ENCODE measurements at places on chromosomes 1 and 21.

- no peak for DNase-seq
Observed at GRCh38 chr1:15431571-15431948, 6.7 kb upstream of the CTRC start.

- DNase-seq, result no peak
Observed at GRCh38 chr1:175808999-175809398, 65.6 kb upstream of the TNR start.

DNA sequence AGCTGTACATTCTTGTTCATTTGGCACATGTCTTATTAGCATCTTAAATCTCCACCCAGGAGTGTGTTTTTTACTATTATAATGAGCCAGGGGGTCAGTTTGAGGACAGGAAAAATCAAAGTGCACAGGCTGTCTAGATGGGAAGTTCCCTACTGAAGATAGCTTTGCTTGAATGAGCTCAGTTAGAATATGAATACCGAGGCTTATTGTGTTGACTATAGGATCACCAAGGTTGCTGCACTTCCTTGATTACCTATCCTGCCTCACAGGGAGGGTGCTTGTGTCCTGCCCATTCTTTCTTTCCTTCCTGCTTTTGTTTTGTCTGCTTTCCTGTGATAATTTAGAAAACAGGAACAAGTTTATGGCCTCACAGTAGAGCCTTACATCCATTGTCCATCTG, 16.3 kb downstream of the PHGDH start:
- no peak for DNase-seq

DNA sequence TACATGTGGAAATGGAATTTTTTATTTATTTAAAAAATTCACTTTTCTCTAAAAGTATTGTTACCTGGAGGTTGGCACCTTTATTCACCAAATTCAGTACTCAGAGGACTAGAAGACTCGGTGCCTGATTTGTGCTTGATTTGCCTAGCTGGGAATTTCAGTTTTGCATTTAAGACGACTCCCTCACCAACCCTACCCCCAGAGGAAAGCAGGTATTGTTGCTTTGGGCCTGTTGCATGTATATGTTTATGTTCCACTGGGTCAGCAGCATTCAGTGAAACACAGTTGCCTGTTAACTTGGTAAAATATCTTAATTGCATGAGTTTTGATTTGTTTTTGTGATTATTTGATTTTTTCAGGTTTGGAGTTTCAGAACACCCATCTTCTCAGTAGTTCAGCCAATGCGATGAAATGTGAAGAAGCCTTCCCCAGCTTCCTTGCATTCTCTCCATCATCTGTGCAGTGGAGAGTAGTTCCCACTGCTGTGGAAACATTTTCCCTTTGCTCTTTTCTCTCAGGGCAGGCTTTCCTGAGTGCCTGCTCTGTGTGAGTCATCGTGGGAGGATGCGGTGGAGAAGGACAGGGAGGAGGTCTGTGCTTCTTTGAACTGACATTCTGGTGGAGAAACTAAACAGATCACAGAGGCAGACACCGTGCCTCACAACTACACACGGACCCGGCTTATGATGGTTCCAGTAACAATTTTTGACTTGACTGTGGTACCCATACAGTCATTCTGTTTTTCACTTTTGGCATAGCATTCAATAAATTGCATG, 6.4 kb downstream of the ADARB1 start:
- DNase-seq, result no peak

DNA sequence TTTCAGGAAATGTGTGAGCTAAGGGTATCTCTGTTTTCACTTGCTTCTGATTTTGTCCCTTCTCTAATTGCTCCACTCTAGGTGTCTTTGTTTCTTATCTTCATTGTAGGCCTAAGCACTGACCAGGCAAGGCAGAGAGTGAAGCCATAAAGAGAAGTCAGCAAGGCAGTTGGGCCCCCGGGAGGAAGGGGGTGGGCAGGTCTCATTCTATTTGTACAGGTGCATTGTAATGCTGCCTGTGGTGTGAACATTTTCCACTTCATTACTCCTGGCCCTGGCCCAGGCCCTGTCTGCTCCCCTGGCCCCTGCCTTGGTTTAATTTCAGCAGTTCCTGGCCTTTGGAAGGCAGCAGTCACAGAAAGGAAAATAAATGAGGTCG, 86.4 kb upstream of the JUN start:
- DNase-seq, result no peak

DNA sequence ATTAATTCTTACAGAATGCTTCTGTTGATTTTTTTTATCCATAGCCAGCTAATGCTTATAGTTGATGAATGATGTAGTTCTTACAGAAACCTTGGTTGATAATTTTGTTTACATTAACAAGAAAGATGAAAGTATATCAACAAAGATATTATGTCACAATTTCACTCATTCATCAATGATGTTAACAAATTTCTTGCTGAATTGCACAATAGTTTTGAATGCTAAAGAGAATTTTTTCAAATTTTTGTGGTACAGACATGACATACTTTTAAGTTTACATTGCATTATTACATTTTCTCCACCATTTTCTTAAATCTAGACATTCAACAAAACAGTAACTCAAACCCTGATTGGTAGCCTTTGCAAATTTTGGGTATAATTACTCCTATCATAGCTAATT, 236.3 kb downstream of the FOXD2 start:
- no peak for DNase-seq

- peak; percentile 74 for DNase-seq
Observed at GRCh38 chr1:31715087-31715872, 11.5 kb upstream of the COL16A1 start.

GRCh38 chr1:20662110-20662475, 924 bp upstream of the DDOST start:
- DNase-seq, result no peak

- no peak for DNase-seq
Observed at GRCh38 chr1:53311702-53312305, 16.1 kb downstream of the LRP8 start.

DNA sequence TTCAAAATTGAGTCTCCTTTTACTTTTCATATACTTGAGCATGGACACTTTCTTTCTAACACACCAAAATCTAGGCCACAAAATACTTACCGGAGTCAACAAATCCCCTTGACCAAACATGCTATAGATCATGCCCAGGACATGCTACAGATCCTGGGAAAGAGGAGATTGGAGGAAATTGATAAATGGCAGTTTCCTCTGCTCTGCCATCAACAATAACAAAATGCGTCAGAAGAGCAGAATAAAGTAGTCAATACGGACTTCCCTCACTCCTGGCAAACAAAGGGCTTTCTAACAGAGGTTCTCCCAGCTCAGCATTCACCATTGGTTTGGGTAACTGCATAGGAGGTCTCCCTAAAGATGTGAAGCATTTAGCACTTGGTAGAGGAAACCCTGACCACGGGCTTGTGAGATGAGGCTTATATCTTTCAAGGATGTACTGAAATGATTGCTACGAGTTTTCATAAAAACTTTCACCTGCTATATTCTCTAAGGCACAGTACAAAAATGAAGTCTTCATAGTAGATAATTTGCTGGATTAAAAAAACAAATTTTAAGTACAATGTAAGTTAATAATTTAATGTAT, 283.8 kb upstream of the RUNX1 start:
- no peak for DNase-seq

- DNase-seq, result no peak
Observed at GRCh38 chr21:33369586-33369985, 33.6 kb upstream of the IFNGR2 start.

DNA sequence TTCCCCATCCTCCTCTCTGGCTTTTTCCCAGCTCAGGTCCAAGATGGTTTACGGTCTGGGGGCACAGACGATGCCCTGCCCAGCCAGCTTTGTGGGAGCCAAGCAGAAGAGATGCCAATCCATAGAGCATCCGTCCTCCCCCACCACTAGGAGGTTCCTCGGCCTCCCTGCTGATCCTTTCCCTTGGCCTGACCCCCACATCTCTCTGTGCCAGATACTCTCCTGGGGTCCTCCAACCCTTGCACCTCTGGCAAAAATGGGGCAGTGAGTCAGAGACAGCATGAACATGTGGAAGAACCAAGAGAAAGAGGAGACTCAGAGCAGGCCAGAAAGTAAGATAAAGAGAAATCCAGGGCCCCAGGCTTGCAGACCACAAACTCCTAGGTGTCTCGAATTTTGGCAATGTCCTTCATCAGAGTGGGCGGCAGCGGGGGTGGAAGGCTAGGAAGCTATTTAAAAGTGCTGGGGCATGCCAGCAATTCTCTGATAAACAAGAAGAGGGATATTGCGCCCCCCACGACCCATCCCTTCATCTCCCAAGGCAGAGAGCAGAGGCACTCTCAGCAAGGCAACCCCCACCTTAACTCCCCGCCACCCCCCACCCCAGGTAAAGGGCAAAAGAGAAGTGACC, 11.4 kb downstream of the BLACAT1 start:
- no peak for DNase-seq

DNA sequence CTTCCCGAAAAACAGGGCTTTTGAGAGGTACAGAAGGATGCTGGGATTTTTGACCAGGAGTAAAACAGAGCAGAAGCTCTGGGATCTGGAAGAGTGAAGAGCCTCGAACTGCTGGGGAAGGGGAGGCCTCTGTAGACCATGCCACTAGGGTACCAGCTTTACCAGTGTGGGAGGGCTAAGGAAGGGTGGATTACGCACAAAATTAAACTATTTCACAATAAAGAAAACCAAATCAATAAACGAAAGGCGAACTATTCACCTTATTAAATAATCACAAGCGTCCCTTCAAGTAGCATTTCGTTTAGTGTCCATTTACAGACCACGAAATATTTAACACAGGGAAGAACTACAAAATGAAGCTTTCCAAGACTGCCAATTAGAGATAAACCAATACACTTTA, 723 bp downstream of the CZIB start:
- DNase-seq, result no peak

DNA sequence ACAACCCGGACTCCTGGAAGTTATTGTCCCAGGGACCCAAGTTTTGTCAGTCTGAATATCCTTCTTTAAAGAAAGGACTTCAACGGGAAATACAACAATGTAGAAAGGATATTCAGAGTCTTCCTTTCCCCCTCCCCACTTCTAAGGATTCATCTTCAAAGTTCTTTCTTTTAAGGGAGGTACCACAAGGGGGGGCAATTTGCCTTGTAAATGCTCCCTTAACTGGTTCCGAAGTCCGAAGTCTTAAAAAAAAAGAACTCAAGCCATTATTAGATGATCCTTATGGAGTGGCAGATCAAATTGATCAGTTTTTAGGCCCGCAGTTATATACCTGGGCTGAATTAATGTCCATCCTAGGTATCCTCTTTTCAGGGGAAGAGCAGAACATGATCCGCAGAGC, 47.0 kb downstream of the SERINC2 start:
- no peak for DNase-seq

- no peak for DNase-seq
Observed at GRCh38 chr1:236800002-236800620, 5.0 kb downstream of the MTR start.

DNA sequence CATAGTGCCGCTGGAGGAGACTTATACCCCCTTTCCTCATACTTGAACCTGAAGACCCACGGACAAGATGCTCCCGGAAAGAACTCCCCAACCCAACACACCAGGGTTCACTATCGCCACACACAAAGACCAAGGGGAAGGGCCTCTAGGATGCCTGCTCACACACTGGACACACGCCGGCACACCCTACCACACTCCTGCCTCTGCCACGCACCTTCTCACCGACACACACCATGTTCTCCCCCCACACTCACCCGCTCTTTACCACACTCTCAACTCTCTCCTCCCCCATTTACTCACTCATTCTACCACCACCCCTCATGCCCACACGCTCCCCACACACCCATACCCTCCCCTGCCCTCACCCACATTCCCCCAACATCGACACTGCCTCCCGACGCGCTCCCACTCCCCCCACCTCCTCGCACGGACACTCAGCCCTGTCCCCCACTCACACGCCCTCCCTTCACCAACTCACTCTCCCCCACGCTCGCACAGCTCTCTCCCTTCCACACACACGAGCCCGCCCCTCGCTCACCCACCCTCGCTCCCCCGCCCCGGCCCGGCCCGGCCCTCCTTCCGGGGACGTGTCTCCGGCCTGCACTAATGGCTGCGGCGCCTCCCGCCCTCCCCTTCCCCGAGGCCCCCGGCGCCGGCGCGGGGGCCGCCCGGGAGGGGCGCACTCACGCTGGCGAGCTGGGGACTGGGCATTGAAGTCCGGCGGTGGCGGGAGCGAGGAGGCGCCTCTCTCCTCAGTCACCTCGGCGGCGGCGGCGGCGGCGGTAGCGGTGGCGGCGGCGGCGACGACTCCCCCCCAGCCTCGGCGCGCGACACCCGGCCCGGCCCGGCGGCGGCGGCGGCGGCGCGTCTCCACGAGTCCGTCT, 626 bp downstream of the PTP4A2 start:
- DNase-seq, result no peak

- no peak for DNase-seq
Observed at GRCh38 chr21:27408826-27409225, 441.9 kb upstream of the ADAMTS5 start.

- no peak for DNase-seq
Observed at GRCh38 chr1:37362594-37363385, 111.6 kb upstream of the ZC3H12A start.

GRCh38 chr1:15836772-15837669, 10.5 kb upstream of the SPEN start:
- no peak for DNase-seq

Data from GM04503 (cell line).